ENCODE measurements at places on chromosomes 11 and 22.

DNA sequence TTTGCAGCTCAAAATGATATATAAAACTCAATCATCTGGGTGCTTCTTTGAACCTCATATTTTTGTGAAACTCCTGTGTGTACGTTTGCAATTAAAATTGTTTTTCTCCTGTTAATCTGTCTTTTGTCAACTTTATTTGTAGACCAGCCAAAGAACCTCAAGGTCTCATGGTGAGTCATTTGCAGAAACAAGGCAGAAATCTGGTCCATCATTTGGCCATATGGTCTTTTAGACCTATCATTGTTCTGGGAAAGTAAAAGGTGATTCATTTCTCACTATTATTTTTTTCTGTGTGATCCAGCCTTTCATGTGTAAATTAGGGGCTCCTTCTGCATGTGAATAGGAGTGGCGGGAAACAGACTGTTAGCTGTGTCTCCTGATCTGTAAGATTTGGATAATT, 399.1 kb upstream of the DDI1 start:
- DNase-seq, result no peak

- no peak for DNase-seq
Observed at GRCh38 chr22:48838376-48838775, 989.3 kb downstream of the BRD1 start.

- no peak for DNase-seq
Observed at GRCh38 chr11:110901441-110901840, 189.2 kb upstream of the ARHGAP20 start.

DNA sequence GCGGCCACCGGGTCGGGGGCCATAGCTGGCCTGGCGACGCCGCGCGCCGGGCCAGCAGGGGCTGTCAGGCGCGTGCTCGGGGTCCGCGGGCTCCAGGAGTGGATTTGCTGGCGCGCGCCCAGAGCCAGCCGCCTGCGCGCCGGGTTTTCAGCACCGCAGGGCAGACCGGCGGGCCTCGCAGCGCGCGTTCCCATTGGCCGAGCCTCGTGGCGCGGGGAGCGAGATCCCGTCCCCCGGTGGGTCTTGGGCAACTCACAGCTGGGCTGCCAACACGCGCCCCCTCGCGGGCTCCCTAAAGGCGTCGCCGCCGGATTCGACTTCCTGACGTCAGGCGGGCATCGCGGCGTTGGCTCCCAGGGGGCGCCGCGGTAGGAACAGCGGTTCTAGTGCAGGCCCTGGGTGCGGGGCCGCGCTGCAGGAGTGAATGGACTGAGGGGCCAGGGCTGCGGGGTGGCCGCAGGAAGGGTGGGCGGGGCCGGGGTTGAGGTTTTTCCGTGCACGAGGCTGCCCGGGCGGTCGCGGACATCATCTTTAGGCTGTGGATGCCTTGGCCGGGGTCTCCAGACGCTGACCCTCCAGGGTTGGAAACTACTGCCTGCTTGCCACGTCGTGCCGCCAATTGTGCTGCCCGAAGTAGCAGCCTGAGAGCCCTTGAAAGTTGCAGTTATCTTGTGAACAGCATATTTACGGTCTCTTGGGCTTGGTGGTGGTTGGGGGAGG, at the start of gene FADS1:
FADS1 (minus strand) TSS at position 268 of the 720 bp plus-strand sequence; CDS start at position 194, 74 bp downstream.
- peak; percentile 41 for DNase-seq

DNA sequence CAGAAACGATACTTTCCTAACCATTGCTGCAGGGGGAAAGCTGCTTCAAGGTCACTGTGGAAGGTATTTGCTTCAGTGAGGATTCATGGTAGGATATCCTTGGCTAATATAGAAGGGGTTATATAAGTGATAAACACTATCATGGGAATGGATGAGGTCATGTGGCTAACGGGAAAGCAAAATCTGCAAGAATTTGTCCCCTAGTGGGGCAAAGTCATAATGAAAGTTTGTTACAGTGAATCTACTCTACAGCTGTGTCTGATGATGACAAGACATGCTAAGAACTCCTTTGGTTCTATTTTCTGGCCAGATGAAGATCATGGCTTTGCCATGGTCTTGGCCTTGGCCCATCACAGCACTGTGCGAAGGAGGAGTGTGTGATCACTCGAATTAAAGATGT, 13.8 kb downstream of the MMP20 start:
- DNase-seq, result no peak

DNA sequence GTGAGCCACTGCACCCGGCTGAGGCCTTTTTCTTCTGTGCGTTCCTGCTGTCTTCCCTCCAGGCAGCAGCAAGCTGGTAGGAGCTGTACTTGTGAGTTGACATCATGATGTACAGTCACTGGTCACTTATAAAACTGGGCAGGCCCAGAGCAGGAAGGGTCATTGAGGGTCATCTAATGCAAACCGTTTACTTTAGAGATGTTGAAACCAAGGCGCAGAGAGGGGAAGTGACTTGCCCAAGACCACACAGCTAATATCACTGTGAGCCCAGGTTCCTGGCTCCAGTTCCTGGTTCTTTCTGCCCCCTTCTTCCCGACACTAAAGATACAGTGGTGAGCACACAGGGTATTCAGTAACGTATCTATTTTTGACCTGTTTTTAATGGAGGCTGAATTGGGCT, 27.3 kb downstream of the PTPRJ start:
- DNase-seq, result no peak

- no peak for DNase-seq
Observed at GRCh38 chr22:35641494-35642120, 6.6 kb upstream of the APOL6 start.

- no peak for DNase-seq
Observed at GRCh38 chr11:19873730-19874129, 161.1 kb downstream of the NAV2 start.

DNA sequence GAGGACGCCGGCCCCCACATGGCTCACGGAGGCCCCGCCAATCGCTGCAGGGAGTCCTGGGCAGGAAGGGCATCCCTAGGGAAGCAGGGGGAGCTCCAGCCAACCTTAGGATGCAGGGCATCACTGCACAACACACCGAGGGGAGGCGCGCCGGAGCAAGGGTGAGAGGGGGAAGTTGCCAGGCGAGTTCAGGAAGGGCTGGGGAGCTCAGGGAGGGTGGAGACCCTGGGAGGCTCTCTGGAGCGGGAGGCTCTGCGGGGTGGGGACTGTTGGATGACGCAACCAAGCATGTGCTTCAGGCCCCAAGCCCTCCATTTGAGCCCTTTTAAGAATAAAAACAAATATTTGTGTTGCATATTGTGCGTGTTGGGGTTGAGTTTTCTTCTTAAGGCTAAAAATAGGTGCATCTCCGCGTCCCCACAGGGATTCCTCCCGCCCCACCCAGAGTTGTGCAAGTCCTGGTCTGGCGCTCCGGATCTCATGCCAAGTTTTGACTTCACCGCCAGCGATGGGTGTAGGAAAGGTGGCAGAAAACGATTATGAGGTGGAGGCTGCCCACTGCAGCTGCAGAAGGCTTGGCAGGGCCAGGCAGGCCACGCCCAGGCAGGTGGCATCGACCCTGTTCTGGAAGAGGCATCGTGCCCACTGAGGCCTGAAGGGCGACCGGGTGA, 65.2 kb downstream of the WNT7B start:
- no peak for DNase-seq

- no peak for DNase-seq
Observed at GRCh38 chr11:35914816-35915215, 29.0 kb upstream of the LDLRAD3 start.

DNA sequence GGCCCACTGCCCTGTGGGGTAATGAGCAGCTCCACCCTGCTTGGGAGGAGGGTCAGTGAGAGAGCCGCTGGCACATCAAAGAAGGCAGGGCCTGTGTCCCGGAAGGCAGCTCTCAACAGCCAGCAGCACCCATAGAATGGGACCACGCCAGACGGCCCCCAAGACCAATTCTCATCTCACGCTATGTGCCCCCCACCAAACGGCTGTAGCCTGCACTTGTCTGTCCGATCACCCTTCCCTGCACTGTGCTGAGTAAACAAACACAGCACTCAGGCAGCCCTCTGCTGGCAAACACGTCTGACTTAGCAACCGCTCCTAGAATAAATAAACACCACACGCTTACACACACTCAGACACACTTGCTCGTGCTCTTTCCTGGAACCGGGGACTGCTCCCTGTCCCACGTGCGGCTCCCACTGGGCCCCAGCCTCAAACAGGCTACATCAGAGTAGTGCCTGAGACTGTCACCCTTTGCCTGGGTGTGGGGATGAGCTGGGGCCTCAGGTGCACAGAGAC, 53.2 kb upstream of the CDON start:
- no peak for DNase-seq

- DNase-seq, result peak; percentile 8
Observed at GRCh38 chr11:12288212-12288930, 89.0 kb upstream of the PARVA start.

GRCh38 chr11:78100676-78101472, 21.2 kb upstream of the NDUFC2 start:
- no peak for DNase-seq

DNA sequence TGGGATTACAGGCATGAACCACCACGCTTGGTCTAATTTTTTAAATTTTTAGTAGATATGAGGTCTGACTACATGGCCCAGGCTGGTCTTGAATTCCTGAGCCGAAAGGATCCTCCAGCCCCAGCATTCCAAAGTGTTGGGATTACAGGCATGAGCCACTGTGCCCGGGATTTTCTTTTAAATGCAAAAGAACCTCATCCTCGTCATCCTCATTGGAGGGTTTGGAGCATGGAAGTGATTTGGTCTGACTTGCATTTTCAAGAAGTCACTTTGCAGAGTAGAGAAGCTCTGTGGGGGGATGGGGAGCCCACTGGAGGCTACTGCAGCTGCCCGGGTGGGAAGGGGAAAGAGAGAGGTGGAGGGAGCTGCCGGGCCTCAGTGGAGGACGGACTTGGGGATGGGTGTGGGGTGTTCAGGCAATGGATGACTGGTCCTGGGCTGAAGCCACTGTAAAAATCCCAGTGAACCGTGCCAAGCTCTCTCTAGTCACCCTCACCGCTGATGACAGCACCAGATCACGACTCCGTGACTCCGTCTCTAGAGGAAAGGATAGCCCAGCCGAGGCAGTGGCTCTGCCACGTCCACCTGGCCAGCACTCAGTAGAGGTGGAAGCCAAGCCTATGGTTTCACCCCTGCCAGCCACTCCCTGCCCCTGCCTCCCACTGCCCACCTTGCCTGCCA, 32.8 kb upstream of the SLC22A12 start:
- no peak for DNase-seq

DNA sequence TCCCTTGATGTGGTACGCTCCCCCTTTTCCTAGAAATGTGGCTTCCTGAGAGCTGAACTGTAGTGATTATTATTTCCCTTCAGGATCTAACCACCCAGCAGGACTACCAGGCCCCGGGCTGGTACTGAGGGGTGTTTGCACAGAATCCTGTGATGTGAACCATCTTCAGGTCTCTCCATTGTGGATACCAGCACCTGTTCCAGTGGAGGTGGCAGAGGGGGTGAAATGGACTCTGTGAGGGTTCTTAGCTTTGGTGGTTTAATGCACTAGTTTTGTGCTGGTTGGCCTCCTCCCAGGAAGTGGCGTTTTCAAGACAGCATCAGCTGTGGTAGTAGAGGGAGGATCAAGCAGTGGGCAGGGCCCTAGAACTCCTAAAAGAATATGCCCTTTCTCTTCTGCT, 18.6 kb downstream of the C11orf91 start:
- no peak for DNase-seq

DNA sequence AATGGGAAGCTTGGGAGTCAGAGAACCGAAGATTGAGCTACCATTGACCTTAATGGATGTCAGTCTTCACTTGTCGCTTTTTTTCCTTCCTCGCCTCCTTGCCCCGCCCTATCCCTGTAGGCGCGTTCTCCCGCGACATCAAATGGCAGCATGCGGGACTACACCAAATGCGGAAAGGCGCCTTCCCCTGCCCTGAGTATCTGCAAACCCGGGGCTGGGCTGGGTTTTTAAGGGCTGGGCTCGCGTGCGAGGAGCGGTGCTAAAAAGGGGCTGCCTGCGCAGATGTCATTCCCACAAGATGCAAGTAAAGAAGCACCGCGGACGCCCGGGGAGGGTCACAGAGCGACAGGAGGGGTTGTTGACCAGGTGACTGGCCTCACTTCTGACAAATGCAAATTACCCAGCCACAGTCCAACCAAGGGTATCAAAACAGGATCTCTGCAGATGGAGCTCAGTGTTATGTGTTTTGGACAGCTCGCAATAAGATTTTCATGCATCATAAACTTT, 4.7 kb upstream of the FAM111B start:
- no peak for DNase-seq

DNA sequence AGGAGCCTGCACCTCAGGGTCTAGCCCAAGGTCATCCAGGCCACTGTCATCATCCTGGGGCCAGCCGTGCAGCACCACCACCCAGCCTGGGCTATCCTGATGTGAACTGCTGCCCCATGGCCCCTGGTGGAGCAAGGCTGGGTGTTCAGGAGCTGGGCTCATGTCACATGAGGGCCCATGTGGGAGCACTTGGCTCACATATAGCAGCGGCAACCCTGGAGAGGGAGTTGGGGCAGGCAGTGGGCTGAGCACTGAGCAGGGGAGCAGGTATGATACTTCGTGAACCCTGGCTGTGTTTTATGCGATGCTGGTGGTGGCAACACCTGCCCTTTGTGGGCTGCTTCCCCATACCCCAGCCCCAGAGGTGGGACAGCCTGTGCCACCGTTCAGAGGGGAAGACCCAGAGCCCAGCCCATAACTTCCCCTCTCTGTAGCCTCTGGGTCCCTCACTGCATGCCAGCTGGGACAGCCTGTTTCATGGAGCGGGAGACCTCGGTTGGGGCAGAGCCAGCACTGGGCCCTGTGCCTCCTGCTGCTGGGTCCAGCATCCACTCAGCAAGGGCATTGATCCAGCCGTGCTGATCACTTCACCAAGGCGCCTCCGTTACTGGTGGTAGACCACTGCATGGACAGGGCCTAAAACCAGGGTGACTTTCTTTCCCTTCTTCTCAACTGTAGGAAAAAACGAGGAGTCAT, 62.5 kb upstream of the SUSD2 start:
- DNase-seq, result no peak

GRCh38 chr11:47955061-47955755, 25.2 kb upstream of the PTPRJ start:
- DNase-seq, result no peak

GRCh38 chr11:6284250-6284649, 24.6 kb downstream of the CCKBR start:
- no peak for DNase-seq

GRCh38 chr11:61679893-61680621, at the start of gene DAGLA:
Gene DAGLA (plus strand): TSS chr11:61680391. CDS start chr11:61720156, 39,765 bp downstream.
- peak; percentile 66 for DNase-seq

GRCh38 chr11:93166194-93166593, 31.6 kb downstream of the SLC36A4 start:
- no peak for DNase-seq

GRCh38 chr11:60155931-60156330, 27.0 kb downstream of the MS4A6A start:
- no peak for DNase-seq

- DNase-seq, result no peak
Observed at GRCh38 chr11:34495239-34495723, 18.3 kb downstream of the ELF5 start.

GRCh38 chr11:12526789-12527188, 147.4 kb upstream of the TEAD1 start:
- DNase-seq, result no peak

- DNase-seq, result no peak
Observed at GRCh38 chr11:88280673-88281316, 56.7 kb downstream of the CTSC start.

- no peak for DNase-seq
Observed at GRCh38 chr11:4118107-4118506, 23.5 kb downstream of the RRM1 start.

All from stimulated activated CD8-positive, alpha-beta memory T cell treated with anti-CD3 and anti-CD28 coated beads, Interleukin-7, amount 100 ng/mL, for 1 hour (primary cell).